Mammary microvascular endothelial cell (primary cell): ENCODE measurements at places on chromosomes 5 and 9. TPM values are rescaled to one million over a fixed set of nuclear protein-coding genes. Genes with fewer than 3 reads are reported as not detected.

The PRRC1 gene
- total RNA-seq, result 48.3 and 55.5 TPM in 2 replicates

The IRF1 gene
- total RNA-seq, result 59.8 and 63.9 TPM in 2 replicates

The SLC25A2 gene
- 0.15 TPM in 1 of 2 replicates, not detected in the other for total RNA-seq

The SAPCD2 gene
- 28.1 and 30.2 TPM in 2 replicates for total RNA-seq

The ADAMTS13 gene
- total RNA-seq, result 0.20 and 0.59 TPM in 2 replicates

The MPDZ gene
- 32.8 and 35.4 TPM in 2 replicates for total RNA-seq
